ENCODE measurements at places on chromosomes 3 and 15.

DNA sequence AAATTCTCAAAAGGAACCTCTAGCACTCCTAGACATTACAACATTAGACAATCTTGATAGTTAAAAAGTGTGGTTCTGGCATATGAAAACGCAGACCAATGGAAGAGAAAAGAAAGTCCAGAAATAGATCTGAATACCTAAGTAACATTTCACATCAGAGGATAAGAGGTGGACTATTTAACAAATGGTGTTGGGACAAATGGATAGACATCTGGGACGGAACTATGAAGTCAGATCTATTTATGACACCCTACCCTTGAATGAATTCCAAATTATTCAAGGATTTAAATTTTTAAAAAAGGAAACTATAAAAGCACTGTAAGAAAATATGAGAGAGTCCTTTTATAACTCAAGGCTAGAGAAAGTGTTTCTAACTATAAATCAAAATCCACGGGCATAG lies 111.3 kb downstream of the SCN11A start:
- no peak for DNase-seq

DNA sequence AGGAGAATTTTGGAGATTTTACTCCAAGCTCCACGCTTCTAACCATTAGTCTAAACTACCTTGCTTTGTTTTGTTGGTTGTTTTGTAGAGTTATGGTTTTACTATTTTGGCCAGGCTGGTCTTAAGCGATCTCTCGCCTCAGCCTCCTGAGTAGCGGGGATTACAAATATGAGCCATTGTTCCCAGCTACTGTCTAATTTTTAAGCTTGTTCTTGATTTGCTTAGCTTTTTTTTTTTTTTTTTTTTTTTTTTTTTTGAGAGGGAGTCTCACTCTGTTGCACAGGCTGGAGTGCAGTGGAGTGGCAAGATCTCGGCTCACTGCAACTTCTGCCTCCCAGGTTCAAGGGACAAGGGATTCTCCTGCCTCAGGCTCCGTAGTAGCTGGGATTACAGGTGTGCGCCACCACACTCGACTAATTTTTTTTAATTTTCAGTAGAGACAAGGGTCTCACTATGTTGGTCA lies 28.5 kb downstream of the EFCAB12 start:
- DNase-seq, result no peak

DNA sequence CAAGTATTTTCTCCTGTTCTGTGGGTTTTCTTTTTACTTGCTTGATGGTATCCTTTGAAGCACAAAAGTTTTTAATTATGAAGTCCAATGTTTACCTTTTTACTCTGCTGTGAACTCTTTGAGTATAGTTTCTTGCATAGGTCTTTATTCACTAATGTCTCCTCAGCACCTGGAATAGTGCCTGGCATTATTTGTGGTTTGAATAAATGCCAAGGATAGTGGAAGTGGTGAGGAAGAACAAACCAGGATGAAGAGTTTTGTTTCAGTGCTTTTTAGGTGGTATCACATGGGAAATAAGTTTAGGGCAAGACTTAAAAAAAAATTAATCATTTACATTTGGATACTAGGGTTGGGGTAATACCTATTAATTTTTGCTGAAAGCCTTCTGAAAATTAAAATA lies 25.7 kb downstream of the GPD1L start:
- DNase-seq, result no peak

DNA sequence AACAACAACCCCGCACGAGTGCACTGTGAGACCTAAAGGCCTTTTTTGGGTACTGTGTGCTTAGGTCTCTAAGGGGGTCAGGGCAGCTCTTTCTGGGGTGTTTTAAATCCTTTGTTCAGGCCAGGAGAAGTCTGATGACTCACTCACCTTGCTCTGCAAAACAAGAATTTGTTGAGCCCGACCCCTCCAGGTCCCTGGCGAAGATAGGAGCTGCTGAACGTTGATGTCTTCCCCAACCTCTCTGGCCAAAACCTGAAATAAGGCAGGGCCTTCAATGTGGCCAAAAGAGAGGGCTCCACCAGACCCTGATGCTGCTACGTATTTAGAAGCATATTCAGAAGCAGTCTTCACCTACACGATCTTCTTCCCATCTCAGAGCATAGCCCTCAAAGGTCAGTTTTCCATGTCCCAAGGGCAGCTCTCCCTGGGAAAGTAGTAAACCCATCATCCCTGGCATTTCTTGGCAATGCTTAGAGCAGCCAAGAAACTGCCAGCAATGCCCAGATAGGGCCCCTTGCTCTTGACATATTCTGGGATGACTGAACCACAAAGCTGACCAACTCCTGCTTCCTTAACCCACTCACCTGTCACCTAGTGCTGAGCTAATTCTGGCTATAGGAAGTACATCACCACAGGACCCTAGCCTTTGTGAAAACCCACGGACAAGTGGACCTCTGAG lies 27.1 kb downstream of the CCDC13 start:
- DNase-seq, result no peak

- no peak for DNase-seq
These were observed 424.5 kb downstream of the SOX2 start for GRCh38 chr3:182136008-182136910.

DNA sequence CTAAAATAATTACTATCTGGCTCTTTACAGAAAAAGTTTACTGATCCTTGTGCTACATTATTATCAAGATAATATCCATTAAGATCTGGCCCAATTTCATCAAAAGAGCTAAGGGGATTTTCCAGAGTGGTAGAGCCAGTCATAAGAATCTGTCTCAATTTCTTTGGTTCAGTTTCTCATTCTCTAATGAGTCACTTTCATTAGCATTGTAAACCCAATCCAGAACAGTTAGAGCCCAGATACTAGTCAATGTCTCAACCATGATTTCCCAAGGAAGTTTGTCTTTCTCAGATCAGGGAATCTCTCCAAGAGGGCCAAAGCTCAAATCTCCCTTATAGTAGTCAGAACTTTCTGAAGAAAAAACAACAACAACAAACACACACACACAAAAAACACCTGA lies 131.1 kb upstream of the PPP2R3A start:
- DNase-seq, result no peak

- no peak for DNase-seq
These were observed 46.0 kb downstream of the UACA start for GRCh38 chr15:70717237-70717793.

GRCh38 chr3:44309500-44309899 lies 29.1 kb upstream of the TCAIM start:
- DNase-seq, result no peak

DNA sequence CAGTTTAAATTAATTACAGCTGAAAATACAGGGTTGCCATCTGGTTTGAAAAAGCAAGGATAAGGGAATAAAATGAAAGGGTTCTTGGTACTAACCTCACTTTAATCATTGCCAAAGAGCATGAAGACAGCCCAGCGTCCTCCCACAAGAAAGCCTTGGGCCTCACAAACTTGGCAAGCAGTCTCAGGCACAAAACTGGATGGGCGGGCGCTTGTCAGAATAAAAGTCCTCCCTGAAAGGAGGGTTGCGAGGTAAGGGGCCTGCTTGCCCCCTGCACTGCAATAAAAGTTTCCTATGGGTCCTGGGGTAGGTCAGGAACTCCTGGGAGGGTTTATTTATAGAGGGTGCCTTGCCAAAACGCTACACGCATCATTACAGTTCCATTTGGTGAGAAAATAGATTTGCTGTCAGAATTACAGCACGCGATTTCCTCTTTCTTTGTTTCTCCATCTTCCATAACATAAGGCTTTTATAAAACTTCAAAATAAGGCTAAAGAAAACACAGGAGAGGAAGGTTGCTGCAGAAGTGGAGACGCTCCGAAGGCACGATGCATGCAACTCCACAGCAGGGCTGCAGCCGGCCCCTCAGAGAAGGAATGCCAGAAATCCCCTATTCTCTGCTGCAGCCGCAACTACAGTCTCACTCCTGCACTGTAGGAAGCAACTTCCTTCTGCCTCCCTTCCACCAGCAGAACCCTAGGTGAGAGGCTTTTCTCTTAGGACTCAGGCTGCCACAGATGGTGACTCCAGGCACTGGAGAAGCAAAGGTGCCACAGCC lies 61.3 kb downstream of the VGLL4 start:
- no peak for DNase-seq

DNA sequence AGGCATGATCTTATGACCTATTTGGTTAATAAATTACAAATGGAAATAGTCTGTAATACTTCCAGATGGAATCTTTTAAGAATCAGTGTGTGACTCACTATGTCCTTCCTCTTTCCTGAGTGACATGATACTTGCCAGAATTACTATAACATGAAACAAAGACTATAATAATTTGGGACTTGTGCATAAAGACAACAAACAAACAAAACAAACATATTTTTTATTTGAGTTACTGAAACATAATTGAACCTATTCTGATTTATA lies 1268.1 kb downstream of the OTOL1 start:
- DNase-seq, result no peak
